ENCODE measurements at places on chromosomes 16 and 17.
A peak's percentile ranks its signal among the peaks of the same experiment; 100 is the strongest.

DNA sequence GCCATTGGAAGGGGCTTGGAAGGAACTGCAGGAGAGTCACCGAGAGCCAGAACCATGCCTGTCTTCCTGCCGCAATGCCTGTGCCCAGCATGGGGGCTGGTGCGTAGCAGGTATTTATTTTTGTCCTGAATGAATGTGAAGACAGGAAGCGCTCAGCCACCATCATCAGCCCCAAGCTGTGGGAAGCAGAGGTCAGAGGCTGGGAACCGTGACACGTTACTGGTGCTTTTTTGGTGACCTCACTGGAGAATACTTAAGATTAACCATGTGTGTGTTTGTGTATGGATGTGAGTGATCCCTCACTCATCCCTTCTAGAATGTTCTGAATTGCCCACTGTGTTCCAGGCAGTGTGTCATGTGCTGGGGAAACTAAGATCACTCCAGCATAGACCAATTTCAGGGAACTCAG is 343.8 kb downstream of the SNX29 start:
- H3K4me1 ChIP-seq, result peaks cover 10% of the 10 kb centered on the region
- no peak for DNase-seq
- H3K36me3 ChIP-seq, result no peaks in the 10 kb centered on the region

DNA sequence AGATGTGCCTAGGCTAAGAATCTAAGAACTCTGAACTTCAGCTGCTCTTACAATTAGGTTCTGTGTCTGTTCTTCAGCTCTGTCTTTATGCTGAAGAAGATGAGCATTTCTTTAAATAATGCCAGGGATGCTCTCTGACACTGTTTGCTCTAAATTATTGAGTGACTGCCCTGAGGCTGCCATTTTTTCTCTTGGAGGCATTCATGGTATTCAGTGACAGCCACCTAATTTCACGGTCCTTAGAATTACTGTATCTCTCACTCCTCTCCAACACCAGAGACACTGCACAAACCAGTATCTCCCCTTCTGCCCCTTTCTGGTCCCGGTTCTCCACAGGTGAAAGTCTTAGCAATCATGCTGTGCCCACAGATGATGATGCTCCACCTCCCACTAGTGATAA is 123.6 kb upstream of the MPHOSPH6 start:
- H3K27me3 ChIP-seq, result no peaks in the 10 kb centered on the region
- DNase-seq, result no peak
- no peak overlapping the region for H3K27ac ChIP-seq
- no peaks in the 10 kb centered on the region for H3K4me1 ChIP-seq
- no peak overlapping the region for H3K4me3 ChIP-seq
- H3K36me3 ChIP-seq, result no peaks in the 10 kb centered on the region

DNA sequence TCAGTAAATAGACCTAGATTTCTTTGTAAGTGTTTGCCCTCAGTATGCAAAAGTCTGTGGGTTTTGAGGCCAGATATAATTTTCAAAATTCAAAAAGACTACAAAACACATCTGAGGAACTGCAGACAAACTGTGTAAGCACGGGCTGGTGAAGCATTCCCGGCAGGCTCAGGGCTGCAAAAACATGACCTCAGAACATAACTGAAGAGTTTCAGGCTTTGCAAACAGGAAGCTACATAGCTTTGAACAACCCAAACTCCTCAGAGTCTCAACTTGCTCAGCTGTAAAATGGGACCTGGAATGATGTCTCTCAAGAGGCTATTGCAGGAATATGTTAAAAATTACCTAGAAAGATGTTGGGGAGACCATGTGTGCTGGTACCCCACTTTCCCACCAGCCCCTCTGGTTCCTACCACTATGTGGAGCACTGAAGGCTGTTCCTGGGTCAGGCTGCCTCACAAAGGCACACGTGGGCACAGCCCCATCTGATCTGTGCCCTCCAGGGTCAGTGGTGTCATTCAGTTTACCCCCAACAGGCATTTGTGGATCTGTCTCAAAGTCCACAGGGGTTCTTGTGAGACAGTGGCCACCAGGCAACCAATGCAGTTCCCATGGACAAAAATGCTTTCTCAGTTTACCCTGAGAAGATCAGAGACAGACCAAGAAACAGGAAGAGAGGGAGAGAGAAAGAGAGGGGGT is 72.9 kb downstream of the CREBBP start:
- no peaks in the 10 kb centered on the region for H3K36me3 ChIP-seq
- no peak for DNase-seq
- peak overlapping the region; percentile 38 for H3K27ac ChIP-seq
- H3K4me3 ChIP-seq, result no peak overlapping the region
- H3K4me1 ChIP-seq, result peaks cover 37% of the 10 kb centered on the region
- no peaks in the 10 kb centered on the region for H3K27me3 ChIP-seq

- no peak overlapping the region for H3K4me3 ChIP-seq
- H3K4me1 ChIP-seq, result peaks cover 8% of the 10 kb centered on the region
- no peaks in the 10 kb centered on the region for H3K36me3 ChIP-seq
- H3K27me3 ChIP-seq, result no peaks in the 10 kb centered on the region
- no peak overlapping the region for H3K27ac ChIP-seq
These were observed 27.9 kb downstream of the SMURF2 start for GRCh38 chr17:64634218-64634617.

GRCh38 chr17:82228278-82228841 is 482 bp upstream of the SLC16A3 start:
- peaks cover 32% of the 10 kb centered on the region for H3K4me1 ChIP-seq
- H3K4me3 ChIP-seq, result peak overlapping the region; percentile 57
- no peaks in the 10 kb centered on the region for H3K36me3 ChIP-seq

DNA sequence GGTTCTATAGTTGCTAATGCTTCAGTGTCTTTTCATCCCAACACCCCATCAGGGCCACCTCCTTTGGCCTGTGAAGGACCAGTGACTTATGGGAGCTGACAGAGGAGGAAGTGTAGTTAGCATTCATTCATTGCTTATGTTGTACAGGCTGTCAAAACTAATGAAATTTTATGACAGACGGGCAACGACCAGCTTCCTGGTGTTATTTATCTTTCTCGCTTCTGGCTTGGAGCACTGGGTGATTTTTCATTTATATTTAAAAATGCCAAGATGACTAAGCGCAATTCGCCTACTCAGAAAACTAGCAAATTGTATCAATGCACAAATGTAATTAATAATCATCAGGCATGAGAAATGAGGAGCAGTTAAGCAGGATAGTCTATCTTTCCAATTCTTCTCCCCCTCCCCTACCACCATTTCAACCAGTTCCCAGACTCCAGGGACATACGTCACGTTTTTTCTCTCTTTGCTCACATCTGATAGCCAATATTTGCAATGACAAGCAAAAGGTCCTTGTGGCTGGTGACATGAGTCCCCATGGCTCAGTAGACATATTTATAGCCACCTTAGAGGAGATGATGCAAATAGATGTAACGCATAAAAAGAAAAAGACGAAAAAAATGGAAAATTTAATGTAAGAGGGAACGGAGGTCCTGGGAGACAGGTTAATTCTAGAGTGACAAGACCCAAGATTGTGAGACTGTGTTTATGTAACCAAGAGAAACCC is 11.2 kb downstream of the CDRT15 start:
- DNase-seq, result no peak
- H3K36me3 ChIP-seq, result no peaks in the 10 kb centered on the region
- H3K4me3 ChIP-seq, result no peak overlapping the region
- no peaks in the 10 kb centered on the region for H3K27me3 ChIP-seq
- no peaks in the 10 kb centered on the region for H3K4me1 ChIP-seq
- H3K27ac ChIP-seq, result no peak overlapping the region

GRCh38 chr17:63332286-63332685 is 113.8 kb downstream of the CYB561 start:
- H3K4me3 ChIP-seq, result no peak overlapping the region
- no peaks in the 10 kb centered on the region for H3K27me3 ChIP-seq
- no peak overlapping the region for H3K27ac ChIP-seq
- DNase-seq, result no peak
- no peaks in the 10 kb centered on the region for H3K36me3 ChIP-seq
- H3K4me1 ChIP-seq, result no peaks in the 10 kb centered on the region

DNA sequence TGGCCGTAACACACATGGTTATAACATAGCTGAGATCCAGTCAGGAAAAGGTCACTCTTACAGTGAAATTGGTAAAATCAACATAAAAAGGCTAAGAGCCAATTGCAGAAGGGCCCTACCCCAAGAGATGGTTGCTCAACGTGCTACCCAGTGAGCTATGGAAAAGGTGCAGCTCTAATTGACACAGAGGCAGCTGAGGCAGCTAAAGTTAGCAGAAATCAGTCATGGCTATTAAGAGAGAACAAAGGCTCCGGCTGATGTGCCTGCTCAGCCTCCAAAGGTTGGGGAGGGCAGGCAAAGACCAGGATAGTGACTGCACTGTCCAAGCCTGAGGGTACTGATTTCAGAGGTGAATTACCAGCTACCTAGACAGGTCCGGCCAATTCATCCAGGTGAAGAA is 76.5 kb upstream of the ATP2A3 start:
- no peak overlapping the region for H3K27ac ChIP-seq
- DNase-seq, result no peak
- peaks cover 72% of the 10 kb centered on the region for H3K36me3 ChIP-seq
- H3K27me3 ChIP-seq, result no peaks in the 10 kb centered on the region

DNA sequence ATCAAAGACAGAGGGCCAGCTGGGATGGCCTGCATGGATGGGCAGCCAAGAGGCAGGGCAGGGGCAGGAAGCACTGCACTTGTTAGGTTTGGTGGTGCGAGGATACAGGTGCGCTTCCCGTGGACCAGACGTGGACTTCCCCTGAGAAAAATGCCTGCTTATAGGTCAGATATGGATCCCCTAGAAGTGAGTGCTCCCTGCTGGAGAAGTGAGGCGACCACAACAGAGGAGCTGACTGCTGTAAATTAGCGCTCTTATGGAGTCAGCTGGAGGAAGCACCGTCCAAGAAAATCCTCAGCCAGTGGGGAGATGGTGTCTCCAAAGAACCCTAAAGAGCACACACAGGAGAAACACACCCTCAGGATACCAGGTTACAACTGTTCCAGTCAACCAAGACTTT is 27.7 kb upstream of the CCDC182 start:
- no peak for DNase-seq
- H3K4me1 ChIP-seq, result no peaks in the 10 kb centered on the region
- H3K36me3 ChIP-seq, result no peaks in the 10 kb centered on the region
- H3K4me3 ChIP-seq, result no peak overlapping the region
- H3K27ac ChIP-seq, result no peak overlapping the region

DNA sequence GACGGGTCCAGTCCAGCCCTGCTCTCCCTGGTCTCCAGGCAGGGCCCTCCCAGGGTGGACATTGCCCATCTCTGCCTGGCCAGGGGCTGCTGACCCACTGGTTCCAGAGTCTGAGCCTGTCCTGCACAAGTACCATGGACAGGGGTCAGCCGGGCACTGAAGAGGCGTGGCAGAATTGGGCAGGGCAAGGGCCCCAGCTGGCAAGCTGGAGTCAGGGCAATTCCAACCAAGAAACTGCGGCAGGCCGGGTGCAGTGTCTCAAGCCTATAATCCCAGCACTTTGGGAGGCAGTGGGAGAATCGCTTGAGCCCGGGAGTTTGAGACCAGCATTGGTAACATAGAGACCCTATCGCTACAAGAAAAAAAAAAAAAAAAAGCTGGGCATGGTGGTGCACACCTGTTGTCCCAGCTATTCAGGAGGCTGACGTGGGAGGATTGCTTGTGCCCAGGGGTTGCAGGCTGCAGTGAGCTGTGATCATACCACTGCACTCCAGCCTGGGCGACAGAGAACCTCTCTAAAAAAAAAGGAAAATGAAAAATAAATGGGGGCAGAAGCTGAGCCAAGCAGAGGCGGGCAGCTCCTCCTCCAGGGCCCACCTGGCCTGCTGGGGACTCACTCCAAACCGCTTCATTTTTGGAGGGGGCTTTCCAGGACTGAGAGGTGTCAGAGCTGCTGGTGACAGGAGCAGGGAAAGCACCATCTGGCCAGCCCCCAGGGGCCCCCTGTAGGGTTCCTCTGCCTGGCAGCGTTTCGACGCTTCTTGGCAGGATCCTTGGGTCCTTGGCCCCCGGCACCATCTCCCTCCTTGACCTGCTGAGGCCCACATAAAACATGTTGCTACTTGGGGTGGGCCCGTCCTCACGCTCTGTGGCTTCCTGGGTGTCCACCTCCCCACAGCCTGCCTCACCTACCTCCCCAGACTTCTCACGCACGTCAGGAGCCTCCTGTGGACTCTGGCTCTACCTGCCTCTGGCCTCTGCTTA is 2.9 kb upstream of the MAFG start:
- DNase-seq, result no peak
- H3K4me3 ChIP-seq, result no peak overlapping the region
- H3K27me3 ChIP-seq, result peaks cover 13% of the 10 kb centered on the region
- peaks cover 10% of the 10 kb centered on the region for H3K4me1 ChIP-seq

- no peak for DNase-seq
- no peaks in the 10 kb centered on the region for H3K36me3 ChIP-seq
- no peak overlapping the region for H3K27ac ChIP-seq
- no peak overlapping the region for H3K4me3 ChIP-seq
- H3K27me3 ChIP-seq, result no peaks in the 10 kb centered on the region
- H3K4me1 ChIP-seq, result no peaks in the 10 kb centered on the region
These were observed 75.6 kb downstream of the MGAT5B start for GRCh38 chr17:76943781-76944213.

DNA sequence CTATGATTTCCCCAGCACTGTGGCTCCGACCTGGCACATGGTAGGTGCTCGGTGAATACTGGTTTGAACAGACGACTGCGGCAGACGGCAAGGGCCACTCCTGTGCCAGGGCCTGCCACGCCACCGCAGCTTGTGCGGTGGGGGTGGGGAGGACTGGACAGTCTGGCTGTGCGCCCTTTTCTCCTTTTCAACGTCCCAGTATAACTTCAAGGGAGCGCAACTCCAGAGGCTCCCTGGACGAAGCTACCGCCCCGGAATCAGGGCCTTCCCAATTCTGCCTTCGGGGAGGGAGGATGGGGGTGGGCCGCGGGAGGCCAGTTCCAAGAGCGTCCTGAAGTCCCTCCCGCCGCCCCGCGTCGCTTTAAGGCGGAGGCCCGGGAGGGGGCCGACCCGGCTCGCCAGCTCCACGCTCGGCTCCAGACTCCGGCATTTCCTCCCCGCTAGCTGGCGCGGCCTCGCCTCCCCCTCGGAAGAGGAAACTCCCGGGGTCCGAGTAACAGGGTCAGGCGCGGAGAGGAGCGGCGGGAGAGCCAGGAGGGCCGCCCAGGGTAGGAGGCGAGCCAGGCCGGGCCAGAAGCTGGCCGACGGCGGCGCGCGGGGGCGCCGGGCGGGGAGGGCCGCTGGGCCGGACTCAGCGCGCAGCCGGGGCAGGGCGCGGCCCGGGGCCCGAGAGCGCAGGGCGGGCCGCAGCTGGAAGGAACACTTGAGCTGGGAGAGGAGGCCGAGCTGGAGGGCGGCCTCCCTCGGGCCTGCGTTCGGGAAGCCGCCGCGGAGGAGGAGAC is at the start of gene ITPRIPL2:
TSS of gene ITPRIPL2 (plus strand) at position 388 of the 782 bp plus-strand sequence. CDS start 498 bp downstream, outside the sequence.
- no peak within 1 kb of the TSS for H3K27ac ChIP-seq
- no peak within 1 kb of the TSS for H3K4me3 ChIP-seq
- peaks cover 8% of the 10 kb centered on the region for H3K4me1 ChIP-seq
